ENCODE measurements at places on chromosomes 3 and 15.

DNA sequence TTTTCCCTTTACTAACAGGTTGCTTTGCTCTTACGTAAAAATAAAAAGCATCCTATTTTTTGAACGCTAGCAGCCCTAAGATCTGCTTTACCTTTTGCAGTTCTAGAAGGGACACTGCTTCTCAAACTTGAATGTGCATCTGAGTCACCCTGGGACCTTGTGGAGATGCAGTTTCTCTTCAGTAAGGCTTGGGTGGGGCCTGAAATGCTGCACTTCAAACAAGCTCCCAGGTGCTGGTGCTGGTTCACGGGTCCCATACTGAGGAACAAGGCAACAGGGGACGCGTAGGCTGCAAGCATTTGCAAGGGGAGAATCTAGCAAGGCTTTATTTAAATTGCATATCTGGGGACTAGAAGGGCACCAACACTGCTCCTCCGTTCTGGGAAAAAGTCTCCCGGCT lies 30.0 kb downstream of the MB21D2 start:
- DNase-seq: no peak

DNA sequence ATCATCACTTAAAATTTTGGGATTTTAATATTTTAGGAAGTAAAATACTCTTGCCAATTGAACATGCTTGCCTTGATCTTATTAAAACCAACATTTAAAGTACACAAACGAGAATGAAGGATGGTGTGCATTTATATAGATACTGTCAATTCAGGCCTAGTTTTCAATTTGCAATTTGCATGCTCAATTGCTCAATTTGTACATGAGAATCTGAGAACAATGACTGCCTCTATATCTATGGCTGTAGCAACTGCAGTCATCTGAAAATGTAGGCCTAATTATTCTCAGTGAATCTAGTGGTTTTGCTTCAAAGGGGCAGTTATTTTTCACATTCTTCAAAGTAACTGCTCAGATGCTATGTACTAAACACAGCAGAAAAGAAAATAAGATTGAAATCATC lies 18.8 kb downstream of the ZBBX start:
- DNase-seq: no peak

- no peak for DNase-seq
Observed at GRCh38 chr3:169383770-169384169, 279.7 kb downstream of the MECOM start.

GRCh38 chr3:14507757-14508504 lies 32.2 kb downstream of the GRIP2 start:
- DNase-seq: no peak

- DNase-seq: no peak
Observed at GRCh38 chr3:116256843-116257485, 188.3 kb downstream of the LSAMP start.

DNA sequence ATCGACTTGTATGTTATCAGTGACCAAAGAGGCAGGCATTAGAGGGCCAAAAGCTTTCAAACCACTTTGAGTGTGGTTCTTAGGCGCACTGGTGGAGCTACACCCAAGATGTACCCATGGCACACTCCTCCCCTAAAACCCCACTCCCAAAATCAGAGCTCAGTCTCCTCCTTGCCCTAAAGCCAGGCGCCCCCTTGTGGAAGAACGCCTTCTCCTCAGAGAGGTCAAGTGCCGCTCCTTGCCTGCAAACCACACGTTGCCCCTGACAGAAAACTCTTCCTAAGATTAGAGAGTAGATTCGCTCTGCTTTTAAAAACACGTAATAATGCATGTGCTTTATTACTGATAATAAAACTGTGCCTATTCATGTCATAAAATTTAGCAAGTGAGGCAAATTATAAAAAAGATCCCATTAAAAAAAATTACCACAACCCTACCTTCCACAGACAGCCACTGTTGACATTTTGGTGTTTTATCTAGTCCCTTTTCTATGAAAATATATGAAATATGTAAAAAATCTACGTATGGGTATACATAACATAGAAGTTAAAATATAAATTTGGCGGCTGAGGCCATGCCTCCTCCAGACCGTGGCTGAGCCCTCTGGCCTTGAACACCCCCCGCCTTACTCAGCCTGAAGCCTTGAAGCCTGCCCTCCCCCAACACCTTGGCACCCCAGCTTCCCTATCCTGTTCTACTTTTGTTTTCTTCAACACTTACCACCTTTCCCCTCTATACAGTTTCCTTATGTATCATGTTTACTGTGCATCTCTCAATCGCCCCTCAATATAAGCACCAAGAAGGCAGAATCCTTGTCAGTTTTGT lies 33.5 kb downstream of the BCL2L10 start:
- peak; percentile 82 for DNase-seq

- no peak for DNase-seq
Observed at GRCh38 chr3:172074032-172074431, 34.7 kb downstream of the FNDC3B start.

DNA sequence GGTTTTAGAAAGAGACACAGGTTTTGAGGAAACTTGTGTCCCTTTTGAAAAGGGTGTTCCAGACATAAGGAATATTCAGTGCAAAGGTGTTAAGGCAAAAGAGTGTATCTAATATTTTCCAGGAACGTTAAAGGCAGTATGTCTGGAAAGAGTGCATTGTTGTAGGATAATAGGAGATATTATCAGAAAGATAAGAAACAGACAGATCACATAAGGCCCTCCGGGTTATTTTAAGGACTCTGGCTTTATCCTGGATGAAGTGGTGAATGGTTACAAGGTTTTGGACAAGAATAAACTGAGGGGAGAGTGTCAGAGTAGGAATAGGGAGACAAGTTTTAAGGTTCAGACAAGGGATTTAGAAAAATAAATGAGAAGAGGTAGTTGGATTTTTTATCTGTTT lies 493.7 kb upstream of the GRM7 start:
- no peak for DNase-seq

DNA sequence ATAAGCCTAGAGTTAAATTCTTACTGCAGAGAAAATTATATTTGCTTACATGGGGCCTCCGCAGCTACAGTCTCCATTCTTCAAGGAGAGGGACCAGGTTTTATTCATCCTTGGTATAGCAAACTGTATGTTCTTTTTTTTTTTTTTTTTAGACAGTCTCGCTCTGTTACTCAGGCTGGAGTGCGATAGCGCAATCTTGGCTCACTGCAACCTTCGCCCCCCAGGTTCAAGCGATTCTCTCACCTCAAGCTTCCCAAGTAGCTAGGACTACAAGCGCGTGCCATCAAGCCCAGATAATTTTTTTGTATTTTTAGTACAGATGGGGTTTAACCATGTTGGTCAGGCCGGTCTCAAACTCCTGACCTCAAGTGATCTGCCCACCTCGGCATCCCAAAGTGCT lies 2.1 kb downstream of the SHQ1 start:
- DNase-seq: no peak

GRCh38 chr3:56980243-56980642 lies 80.2 kb upstream of the SPATA12 start:
- no peak for DNase-seq

GRCh38 chr3:150528354-150528797 lies 17.9 kb downstream of the SERP1 start:
- DNase-seq: no peak

- DNase-seq: no peak
Observed at GRCh38 chr3:127037418-127037841, 54.5 kb downstream of the PLXNA1 start.

DNA sequence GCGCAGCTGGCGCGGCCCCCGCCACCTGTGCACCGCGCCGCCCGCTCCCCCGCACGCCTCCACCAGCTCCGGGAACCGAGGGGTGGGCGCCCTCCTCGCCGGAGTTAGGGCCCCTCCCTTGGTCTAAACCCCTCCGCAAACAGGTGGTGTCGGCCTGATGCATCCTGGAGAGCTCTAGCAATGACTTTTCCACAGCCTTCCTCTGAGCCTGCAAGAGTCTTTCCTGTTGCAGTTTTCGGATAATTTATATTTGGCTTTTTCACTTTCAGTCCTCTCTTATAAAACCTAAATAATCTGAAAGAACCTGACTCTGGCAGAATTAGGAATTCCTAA lies 334 bp upstream of the IGSF11 start:
- no peak for DNase-seq

DNA sequence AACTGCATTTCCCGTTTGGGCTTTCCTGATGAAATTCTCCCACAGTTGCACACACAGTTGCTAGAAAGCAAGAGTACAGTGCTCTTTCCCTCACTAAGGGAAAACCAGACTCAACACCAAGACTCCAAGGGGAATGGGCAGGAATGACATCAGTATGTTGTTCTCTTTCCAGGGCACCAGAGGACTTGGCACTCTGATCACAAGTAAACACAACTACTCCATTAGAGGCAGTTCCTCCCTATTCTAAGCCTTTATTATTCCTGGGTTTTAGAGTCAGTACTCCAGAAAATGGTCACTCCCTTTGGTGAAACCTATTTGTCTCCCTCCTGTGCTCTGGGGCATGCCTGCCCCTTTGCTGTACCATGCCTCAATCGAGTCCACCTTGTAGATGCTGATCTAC lies 52.3 kb upstream of the VGLL4 start:
- no peak for DNase-seq

DNA sequence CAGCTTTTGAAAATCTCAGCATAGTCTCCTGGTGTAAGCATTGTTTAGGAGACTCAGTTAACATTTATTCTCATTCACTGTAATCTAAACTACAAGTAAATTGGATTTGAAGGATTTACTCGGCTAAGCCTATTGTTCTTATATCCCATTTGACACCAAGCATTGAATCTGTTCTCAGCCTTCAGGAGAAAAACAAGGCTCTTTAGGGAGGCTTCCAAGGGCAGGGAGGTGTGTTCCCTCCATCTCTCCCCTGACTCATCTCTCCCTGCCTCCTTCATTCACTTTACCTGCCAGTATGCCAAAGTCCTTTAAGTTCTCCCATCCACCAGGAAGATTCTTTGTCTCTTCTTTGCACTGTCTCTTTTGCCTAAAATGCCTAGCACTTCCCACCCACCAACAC lies 347.8 kb downstream of the MFSD1 start:
- DNase-seq: no peak

- no peak for DNase-seq
Observed at GRCh38 chr3:171867981-171868380, 24.8 kb downstream of the TMEM212 start.

- no peak for DNase-seq
Observed at GRCh38 chr3:9862391-9863057, 17.5 kb downstream of the CIDEC start.

- DNase-seq: no peak
Observed at GRCh38 chr3:54087581-54088410, 34.6 kb upstream of the CACNA2D3 start.

- DNase-seq: no peak
Observed at GRCh38 chr3:14630404-14631100, 21.0 kb upstream of the CCDC174 start.

DNA sequence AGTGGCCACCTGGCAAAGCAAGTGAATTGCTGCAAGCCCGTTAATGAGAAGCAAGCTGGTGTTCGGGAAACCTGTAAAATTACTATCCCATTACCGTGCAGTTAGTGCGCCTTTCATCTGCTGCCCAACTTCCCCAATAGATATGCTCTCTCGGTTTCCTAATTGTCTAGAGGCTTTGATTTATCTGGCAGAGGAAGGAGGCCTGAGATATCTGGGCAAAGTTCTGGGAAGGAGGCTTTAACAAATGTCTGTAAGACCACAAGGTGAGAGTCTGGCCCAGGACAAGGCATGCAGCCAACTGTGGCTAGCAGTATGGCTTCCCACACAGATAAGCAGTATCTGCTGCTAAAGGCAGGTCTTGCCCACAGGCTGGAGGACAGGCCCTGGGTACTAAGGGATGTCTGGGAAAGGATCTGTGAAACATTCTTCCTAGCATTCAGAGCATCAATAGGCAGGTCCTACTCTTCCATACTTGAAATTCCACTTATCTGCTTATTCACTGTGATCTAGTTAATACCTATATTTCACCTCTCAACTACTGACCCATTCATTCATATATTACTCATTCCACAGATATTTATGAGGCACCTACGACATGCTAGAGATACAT lies 130.0 kb upstream of the SLC2A2 start:
- DNase-seq: no peak

Measured in naive thymus-derived CD8-positive, alpha-beta T cell (primary cell).